Stimulated activated CD8-positive, alpha-beta memory T cell treated with anti-CD3 and anti-CD28 coated beads, Interleukin-2, amount 100 ng/mL, for 1 hour (primary cell): ENCODE measurements at places on chromosomes 12 and 14.

GRCh38 chr12:58283553-58283952 lies 342.2 kb downstream of the ATP23 start:
- DNase-seq: no peak

- no peak for DNase-seq
Measured at GRCh38 chr12:51653431-51653830, 62.4 kb downstream of the SCN8A start.

DNA sequence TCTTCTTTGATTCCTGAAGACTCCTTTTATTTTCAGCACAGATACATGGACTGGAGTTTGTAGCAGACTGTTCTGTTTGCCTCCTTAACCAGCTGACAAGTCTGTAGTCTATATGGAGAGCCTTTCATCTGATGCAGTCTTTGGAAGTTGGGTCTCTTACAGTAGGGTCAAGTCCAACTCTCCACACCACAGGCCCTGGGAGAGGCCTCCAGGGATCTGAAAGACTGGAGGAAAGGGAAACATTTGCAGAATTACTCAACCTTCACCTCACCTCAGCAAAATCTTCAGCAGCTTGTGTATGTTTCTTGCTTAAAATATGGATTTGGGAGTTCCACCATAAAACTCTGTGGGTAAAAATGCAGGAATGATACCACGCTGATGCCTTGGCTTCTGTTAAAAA lies 188.4 kb downstream of the MSRB3 start:
- DNase-seq: no peak

DNA sequence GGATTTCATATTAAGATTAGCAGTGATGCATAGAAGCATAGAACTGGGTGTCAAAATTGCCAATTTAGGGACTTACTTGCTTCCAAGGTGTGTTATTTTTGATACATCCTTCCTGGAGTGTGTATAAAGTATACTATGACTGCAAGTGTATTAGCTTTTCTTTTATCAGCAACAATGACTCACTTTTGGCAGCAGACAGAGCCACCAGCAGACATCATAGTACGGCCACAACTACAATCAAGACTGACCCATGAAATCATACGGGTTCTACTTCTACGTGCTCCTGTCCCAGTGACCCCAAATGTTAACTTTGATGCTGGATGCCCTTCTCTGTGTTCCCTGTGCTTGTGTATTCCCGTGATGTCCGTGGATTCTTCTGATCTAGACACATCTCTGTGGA lies 443.9 kb downstream of the TMEM132D start:
- DNase-seq: no peak

DNA sequence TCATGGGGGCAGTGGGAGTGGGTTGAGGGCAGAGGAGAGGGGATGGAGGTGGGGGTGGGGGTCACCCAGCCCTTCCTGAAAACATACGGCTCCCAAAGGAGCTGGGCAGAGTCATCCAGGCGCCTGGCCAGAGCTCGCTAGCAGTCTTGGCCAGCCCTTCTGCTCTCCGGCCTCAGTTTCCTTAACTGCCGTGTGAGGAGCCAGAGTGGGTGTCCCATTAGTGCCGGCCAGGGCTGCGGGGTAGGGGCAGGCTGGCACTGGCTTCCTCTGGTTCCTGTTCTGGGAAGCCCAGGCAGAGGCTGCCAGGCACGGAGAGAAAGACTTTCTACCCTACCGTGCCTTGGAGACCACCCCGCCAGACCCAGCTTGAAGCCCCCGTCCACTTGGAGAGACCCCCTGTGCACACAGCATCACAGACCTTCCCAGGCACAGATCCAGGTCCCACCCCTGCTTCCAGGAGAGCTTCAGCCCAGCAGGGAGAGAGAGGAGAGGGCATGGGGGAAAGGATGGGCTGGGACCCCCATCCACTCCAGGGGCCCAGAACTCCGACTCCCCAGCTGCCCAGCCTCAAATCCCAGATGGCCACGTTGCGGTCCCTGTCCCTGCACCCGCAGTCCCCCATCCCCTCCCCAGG lies 93.3 kb downstream of the RFLNA start:
- no peak for DNase-seq

- no peak for DNase-seq
Measured at GRCh38 chr14:68250927-68251768, 431.6 kb downstream of the RAD51B start.

GRCh38 chr12:553216-554000 lies 93.7 kb downstream of the B4GALNT3 start:
- DNase-seq: no peak

GRCh38 chr12:108099073-108099472 lies 30.0 kb upstream of the WSCD2 start:
- no peak for DNase-seq

DNA sequence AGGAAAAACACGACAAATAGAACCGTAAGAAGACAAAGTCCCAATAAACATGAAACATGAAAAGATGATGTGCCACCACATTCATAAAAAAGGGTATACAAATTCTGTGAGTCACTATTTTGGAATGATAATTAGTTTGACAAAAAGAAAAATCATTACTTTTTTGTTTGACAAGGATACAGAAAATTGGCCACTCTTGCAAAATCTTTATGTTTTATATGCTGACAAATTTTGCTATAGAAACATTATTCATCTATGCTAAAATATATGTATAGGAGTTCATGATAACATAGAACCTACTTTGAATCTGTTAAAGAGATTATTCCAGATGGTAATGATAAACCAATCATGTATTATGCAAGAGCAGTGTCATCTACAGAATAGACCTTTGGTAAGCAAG lies 1201.0 kb downstream of the FSCB start:
- no peak for DNase-seq
